ENCODE measurements at places on chromosomes 2 and 18. TPM values are rescaled to one million over a fixed set of nuclear protein-coding genes. Genes with fewer than 3 reads are reported as not detected.

COL6A3 gene
- total RNA-seq, result 3.4 TPM

CHMP1B gene
- total RNA-seq, result 43.2 TPM

CAPN14 gene
- total RNA-seq, result 0.08 TPM

SCYGR4 gene
- not detected for total RNA-seq

CELF4 gene
- total RNA-seq, result 3.4 TPM

IGFBP5 gene
- total RNA-seq, result 2.5 TPM

EMILIN1 gene
- 2.9 TPM for total RNA-seq

NFATC1 gene
- 6.6 TPM for total RNA-seq

RNF125 gene
- total RNA-seq, result 14.3 TPM

FABP1 gene
- total RNA-seq, result not detected

Data from H1 (cell line).